ENCODE measurements at places on chromosomes 13 and 19. TPM values are rescaled to one million over a fixed set of nuclear protein-coding genes. Genes with fewer than 3 reads are reported as not detected.
A peak's percentile ranks its signal among the peaks of the same experiment; 100 is the strongest.

- no peak overlapping the region for H3K27ac ChIP-seq
- H3K4me1 ChIP-seq = peaks cover 4% of the 10 kb centered on the region
- peak; percentile 91 for DNase-seq
- H3K4me3 ChIP-seq = peak overlapping the region; percentile 26
Observed at GRCh38 chr19:2578901-2579677, 103.2 kb downstream of the GADD45B start.

- DNase-seq = no peak
- no peak overlapping the region for H3K27ac ChIP-seq
- H3K4me3 ChIP-seq = no peak overlapping the region
- no peaks in the 10 kb centered on the region for H3K27me3 ChIP-seq
Observed at GRCh38 chr13:44389876-44390275, 16.3 kb downstream of the SERP2 start.

The MISP3 gene
- 0.96 TPM for polyA plus RNA-seq

The GFY gene
- 1.2 TPM for polyA plus RNA-seq

GRCh38 chr13:32178763-32179162 is 136.4 kb downstream of the ZAR1L start:
- no peaks in the 10 kb centered on the region for H3K27me3 ChIP-seq
- H3K4me3 ChIP-seq = no peak overlapping the region
- no peak overlapping the region for H3K27ac ChIP-seq
- H3K4me1 ChIP-seq = no peaks in the 10 kb centered on the region

- no peak for DNase-seq
- H3K36me3 ChIP-seq = no peaks in the 10 kb centered on the region
- H3K4me1 ChIP-seq = no peaks in the 10 kb centered on the region
- no peak overlapping the region for H3K4me3 ChIP-seq
- H3K27me3 ChIP-seq = no peaks in the 10 kb centered on the region
- H3K27ac ChIP-seq = no peak overlapping the region
Observed at GRCh38 chr19:54317965-54318240, 4.9 kb upstream of the LILRA5 start.

- peaks cover 7% of the 10 kb centered on the region for H3K36me3 ChIP-seq
- H3K27ac ChIP-seq = no peak overlapping the region
- no peaks in the 10 kb centered on the region for H3K4me1 ChIP-seq
- DNase-seq = no peak
- H3K4me3 ChIP-seq = no peak overlapping the region
Observed at GRCh38 chr13:38693641-38694040, 6.8 kb downstream of the FREM2 start.

DNA sequence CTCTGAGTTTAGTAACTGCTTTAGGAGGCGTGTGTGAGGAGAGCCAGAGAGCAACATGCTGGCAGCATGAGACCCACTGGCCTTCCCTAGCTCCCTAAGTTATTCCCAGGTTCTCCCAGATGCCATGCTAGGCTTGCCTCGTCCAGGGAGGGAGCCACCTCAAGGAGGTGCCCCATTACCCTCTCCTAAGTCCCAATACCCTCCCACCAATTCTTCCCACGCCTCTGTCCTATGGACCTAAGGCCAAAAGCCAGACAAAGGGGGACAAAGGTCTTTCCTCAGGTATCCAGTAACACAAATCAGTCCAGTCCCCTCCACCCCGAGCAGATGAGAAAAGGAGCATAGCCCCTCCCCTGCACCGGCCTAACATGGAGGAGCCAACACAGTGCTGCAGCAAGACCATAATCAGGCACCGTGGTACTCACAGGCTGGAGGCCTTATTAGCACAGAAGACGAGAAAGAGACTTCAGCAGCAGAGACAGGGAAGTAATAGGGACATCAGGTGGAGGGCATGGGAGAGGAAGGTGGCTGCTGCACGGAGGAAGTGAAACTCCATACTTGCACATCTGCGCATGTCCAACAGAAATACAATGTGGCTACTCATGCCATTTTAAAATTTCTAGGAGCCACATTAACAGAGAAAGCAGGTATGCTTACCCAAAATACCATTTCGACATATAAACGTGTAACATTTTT is 46.3 kb downstream of the BRD4 start:
- H3K4me1 ChIP-seq = peaks cover 25% of the 10 kb centered on the region
- H3K36me3 ChIP-seq = no peaks in the 10 kb centered on the region
- H3K27me3 ChIP-seq = no peaks in the 10 kb centered on the region
- DNase-seq = no peak

The ZNF264 gene
- 3.5 TPM for polyA plus RNA-seq

- H3K27me3 ChIP-seq = no peaks in the 10 kb centered on the region
- H3K27ac ChIP-seq = 0 out of 2 replicates have a peak overlapping the region, but pooled peaks have one; percentile 37
- H3K4me3 ChIP-seq = peak overlapping the region; percentile 29
- peaks cover 18% of the 10 kb centered on the region for H3K36me3 ChIP-seq
Observed at GRCh38 chr19:38304866-38305429, 897 bp downstream of the C19orf33 start.

DNA sequence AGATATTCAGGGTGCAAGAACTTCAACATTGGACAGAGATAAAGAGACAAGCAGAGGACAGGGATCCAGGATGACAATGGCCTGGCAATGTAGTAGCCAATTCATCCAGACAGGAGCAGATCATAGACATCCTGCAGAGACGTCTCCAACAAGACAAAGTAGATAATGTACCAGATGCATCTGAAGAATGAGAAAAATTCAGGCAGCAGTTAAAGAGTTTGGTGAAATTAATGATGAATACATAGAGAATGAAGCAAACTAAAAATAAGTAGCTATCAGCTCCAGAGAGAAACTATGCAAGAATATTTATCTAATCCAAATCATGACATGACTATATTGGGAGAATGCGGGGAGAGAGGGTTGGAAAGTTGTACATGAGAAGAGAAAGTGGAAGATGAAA is 278.4 kb upstream of the DACH1 start:
- no peak overlapping the region for H3K4me3 ChIP-seq
- H3K4me1 ChIP-seq = no peaks in the 10 kb centered on the region
- DNase-seq = no peak

GRCh38 chr13:30835442-30835841 is 70.6 kb upstream of the MEDAG start:
- peaks cover 6% of the 10 kb centered on the region for H3K4me1 ChIP-seq
- no peak overlapping the region for H3K27ac ChIP-seq
- H3K4me3 ChIP-seq = no peak overlapping the region
- H3K27me3 ChIP-seq = no peaks in the 10 kb centered on the region

DNA sequence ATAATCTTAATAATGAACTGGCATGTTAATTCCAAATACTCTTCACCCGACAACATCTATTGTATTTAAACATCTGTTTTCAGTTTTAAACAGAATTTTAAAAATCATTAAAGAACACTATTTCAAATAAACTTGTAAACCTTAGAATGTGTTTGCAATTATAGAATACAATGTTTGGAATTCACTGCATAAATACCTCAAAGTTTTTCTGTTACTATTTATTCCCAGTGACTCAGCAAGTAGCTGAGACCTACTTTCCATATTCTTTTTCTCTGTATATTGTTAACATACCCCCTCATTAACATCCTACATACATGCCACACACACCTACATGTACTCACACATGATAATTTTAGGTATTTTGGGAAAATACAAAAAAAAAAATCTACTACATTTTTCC is 1134.3 kb downstream of the SLITRK1 start:
- no peaks in the 10 kb centered on the region for H3K4me1 ChIP-seq
- H3K27ac ChIP-seq = no peak overlapping the region
- H3K27me3 ChIP-seq = no peaks in the 10 kb centered on the region
- no peaks in the 10 kb centered on the region for H3K36me3 ChIP-seq

GRCh38 chr13:83702021-83702420 is 180.3 kb downstream of the SLITRK1 start:
- no peak for DNase-seq
- H3K27me3 ChIP-seq = no peaks in the 10 kb centered on the region
- H3K36me3 ChIP-seq = no peaks in the 10 kb centered on the region
- H3K27ac ChIP-seq = no peak overlapping the region

- no peaks in the 10 kb centered on the region for H3K27me3 ChIP-seq
- H3K4me3 ChIP-seq = no peak overlapping the region
- DNase-seq = no peak
- H3K4me1 ChIP-seq = no peaks in the 10 kb centered on the region
- peaks cover 39% of the 10 kb centered on the region for H3K36me3 ChIP-seq
Observed at GRCh38 chr13:112852392-112852791, 116.6 kb upstream of the MCF2L start.

- no peak overlapping the region for H3K4me3 ChIP-seq
- peaks cover 11% of the 10 kb centered on the region for H3K4me1 ChIP-seq
- no peak overlapping the region for H3K27ac ChIP-seq
- no peaks in the 10 kb centered on the region for H3K27me3 ChIP-seq
- no peak for DNase-seq
Observed at GRCh38 chr19:34088292-34088691, 84.0 kb upstream of the LSM14A start.

GRCh38 chr19:23772675-23773063 is 14.0 kb upstream of the ZNF681 start:
- no peaks in the 10 kb centered on the region for H3K4me1 ChIP-seq
- no peak for DNase-seq
- H3K27ac ChIP-seq = no peak overlapping the region
- H3K27me3 ChIP-seq = no peaks in the 10 kb centered on the region
- H3K36me3 ChIP-seq = peaks cover 31% of the 10 kb centered on the region
- H3K4me3 ChIP-seq = no peak overlapping the region

GRCh38 chr13:30779016-30779415 is 43.7 kb downstream of the ALOX5AP start:
- no peak overlapping the region for H3K4me3 ChIP-seq
- DNase-seq = no peak
- peaks cover 2% of the 10 kb centered on the region for H3K4me1 ChIP-seq
- H3K27ac ChIP-seq = no peak overlapping the region
- H3K36me3 ChIP-seq = no peaks in the 10 kb centered on the region
- H3K27me3 ChIP-seq = no peaks in the 10 kb centered on the region

DNA sequence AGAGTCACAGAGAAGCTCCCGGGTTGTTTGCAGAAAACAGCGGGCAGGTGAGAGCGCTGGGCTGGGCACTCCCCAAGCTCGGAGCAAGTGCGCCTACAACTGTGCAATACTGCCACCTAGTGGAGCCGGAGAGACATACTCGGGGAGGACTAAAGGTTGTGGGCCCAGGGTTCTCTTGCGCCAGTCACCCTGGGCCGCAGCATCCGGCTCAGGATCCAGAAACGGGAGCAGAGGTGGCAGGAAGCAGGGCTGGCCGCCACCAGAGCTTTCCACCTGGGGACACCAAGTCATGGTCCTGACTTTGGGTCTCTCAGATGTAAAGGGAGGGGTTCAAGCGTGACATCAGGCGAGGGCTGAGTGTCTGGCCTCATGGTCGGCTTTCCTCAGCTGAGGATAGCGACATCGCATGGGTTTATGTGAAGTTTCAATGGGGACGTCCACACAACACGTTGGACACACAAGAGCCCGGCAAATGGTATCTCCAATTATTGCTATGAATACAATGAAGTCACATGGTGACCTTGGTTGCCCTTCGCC is 11.2 kb upstream of the KLK4 start:
- H3K27me3 ChIP-seq = no peaks in the 10 kb centered on the region
- H3K4me1 ChIP-seq = no peaks in the 10 kb centered on the region
- no peaks in the 10 kb centered on the region for H3K36me3 ChIP-seq

DNA sequence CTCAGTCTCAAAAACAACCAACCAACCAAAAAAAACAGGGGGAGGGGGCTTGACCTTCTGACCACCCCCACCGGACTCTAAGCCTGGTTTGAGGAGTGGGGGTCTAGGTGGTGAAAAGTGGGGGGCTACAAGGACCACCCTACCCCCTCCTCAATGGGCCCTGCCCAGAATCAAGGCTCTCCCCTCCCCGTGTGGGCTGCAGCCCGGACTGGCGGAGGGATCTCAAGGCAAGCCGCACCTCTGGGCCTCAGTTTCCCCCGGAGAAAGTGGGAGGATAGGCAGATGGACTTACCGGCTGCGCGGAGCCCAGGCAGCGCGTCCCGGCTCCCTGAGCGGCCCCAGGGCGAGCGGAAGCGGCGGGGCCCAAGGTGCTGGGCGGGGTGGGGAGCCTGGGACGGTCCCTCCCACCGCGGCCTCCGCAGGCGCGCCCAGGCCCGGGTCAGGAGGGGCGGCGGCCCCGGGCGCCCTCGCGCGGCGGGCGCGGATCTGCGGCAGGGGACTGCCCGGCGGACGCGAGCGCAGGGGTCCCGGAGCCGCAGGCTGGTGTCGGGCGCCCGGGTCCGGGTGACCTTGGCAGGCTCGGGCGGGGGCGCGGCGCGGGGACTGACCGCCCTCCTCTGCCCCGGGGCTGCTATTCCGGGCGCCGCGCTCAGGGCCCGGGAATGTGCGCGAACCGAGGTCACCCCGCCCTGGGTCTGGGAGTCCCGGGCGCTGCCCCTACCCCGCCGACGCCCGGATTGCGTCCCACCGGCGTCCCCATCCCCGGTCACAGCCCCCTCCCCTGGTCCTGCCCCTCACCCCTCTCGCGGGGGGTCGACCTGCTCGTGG is at the start of gene ADAMTSL5:
Gene ADAMTSL5, minus strand, starts transcription at position 349 of the 828 bp plus-strand sequence. CDS start 2,076 bp downstream, outside the sequence.
- H3K4me1 ChIP-seq = no peaks in the 10 kb centered on the region
- H3K27ac ChIP-seq = no peak within 1 kb of the TSS
- peak within 1 kb of the TSS; percentile 55 for H3K4me3 ChIP-seq
- H3K36me3 ChIP-seq = no peaks in the 10 kb centered on the region
- no peak for DNase-seq

The CGB2 gene
- polyA plus RNA-seq = 3.9 TPM

The CEACAM5 gene
- not detected for polyA plus RNA-seq

DNA sequence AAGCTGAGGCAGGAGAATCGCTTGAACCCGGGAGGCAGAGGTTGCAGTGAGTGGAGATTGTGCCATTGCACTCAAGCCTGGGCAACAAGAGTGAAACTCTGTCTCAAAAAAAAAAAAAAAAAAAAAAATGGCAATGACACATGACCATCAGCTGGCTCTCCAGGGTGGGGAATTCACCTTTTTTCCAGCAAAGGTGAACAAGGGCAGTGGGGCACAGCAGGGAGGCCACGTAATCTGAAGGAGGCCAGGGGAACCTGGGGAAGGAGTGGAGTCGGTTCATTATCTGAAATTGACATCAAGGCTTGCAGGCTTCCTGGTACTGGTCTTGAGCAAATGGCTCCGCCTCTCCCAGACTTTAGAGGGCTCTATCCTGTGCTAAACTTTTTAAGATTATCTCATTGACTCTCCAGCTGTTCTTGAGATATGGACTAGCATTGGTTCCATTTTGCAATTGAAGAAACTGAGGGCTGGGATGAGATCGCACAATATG is 28.1 kb downstream of the KEAP1 start:
- H3K4me1 ChIP-seq = no peaks in the 10 kb centered on the region
- no peak for DNase-seq
- no peak overlapping the region for H3K4me3 ChIP-seq
- H3K27me3 ChIP-seq = peaks cover 8% of the 10 kb centered on the region

DNA sequence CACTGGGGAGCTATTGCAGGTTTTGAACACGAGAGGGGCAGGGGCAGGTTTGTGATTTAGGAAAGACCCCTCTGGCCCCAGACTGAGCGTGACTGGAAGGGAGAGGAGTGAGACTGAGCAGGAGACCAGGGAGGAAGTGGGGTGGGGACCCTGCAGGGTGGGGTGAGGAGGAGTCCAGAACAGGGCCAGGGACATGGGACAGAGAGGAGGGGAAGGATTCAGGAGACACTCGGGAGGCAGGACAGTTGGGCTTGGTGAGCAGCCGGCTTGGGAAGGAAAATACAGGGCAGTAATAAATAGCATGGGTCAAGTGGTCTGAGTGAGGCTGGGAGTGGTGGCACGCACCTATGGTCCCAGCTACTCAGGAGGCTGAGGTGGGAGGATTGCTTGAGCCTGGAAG is 9.4 kb downstream of the FOSB start:
- no peak overlapping the region for H3K27ac ChIP-seq
- no peaks in the 10 kb centered on the region for H3K36me3 ChIP-seq
- DNase-seq = no peak
- H3K4me1 ChIP-seq = peaks cover 7% of the 10 kb centered on the region

The DCT gene
- polyA plus RNA-seq = 0.02 TPM

All from H1 (cell line).